SIG-M5 (cell line): ENCODE measurements at places on chromosomes 6 and 20.

DNA sequence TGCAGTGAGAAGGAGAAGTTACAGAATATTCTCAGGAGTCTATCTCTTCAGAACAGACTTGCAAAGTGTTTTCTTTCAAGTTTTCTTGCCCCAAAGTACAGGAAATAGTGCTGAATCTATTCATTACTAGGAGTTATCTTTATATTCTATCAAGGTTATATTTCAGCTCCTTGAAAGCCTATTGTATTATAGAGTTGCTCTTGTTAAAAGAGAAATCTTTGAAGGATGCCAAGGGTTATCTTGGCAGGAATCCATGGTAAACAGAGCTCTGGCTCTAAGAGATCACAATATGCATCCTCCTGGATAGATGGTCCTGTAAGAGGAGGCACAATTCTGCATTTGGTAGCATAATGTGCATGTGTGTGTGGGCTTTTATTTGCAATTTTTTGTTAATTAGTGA, 21.2 kb upstream of the SNRPB2 start:
- DNase-seq: no peak

GRCh38 chr20:39163993-39164392, 201.8 kb downstream of the DHX35 start:
- no peak for DNase-seq

DNA sequence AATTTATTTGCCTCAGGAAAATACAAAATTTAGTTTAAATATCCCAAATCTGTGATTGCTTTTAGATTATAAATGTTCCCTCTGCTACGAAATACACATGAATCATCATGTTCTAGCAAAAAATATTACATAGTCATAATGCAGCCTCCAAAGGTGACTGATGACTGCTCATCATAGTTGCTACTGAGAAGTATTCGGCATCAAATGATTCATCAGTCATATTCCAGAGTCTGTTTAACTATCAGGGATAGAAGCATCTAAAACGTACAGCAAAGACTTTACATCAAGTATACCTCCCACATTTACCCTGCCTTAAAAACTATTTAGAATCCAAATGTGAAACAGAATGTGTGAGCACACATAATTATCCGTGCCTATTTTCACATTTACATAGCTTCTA, 626.0 kb downstream of the CDH26 start:
- no peak for DNase-seq

DNA sequence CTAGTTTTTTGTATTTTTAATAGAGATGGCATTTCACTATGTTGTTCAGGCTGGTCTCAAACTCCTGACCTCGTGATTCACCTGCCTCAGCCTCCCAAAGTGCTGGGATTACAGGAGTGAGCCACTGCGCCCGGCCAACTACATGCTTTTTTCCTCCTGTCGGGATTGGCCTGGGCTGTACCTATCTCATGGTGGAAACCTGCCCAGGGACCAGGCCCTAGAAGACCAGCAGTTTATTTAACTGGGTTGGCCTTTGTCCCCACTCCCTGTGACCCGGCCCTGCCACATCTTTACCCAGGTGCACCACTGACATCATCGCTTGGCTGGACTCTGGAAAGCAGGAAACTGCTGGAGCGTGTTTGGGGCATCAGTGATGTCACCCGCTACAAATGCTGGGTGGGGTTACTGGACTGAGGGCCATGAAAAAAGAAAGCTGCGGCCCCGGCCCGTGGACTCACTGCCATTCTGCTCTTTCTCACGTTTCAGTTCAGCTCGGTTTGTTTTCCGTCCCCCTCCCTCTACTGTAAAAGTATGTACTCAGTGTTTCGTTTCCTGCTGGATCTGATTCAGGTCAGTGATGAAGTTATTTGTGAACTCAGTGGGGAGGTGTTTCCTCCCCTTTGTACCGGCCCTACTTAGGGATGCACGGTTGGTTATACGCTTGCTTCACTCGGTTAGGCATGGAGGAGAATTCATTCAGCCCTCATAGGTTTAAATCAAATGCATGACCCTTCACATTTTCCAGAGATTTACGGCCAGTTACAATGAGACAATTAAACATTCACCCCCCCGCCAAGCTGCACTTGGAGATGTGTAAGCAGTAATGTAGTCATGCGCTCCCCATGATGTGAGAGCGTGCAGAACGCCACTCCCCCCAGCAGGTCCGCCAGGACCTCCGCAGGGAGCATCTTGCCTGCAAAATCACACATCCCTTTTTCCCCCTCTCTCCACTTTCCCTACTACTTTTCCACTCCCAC, 179.3 kb downstream of the MTHFD1L start:
- no peak for DNase-seq

GRCh38 chr20:64047046-64047389, 2.4 kb downstream of the SOX18 start:
- DNase-seq: no peak

GRCh38 chr20:40006168-40006860, 682.7 kb downstream of the MAFB start:
- DNase-seq: no peak

DNA sequence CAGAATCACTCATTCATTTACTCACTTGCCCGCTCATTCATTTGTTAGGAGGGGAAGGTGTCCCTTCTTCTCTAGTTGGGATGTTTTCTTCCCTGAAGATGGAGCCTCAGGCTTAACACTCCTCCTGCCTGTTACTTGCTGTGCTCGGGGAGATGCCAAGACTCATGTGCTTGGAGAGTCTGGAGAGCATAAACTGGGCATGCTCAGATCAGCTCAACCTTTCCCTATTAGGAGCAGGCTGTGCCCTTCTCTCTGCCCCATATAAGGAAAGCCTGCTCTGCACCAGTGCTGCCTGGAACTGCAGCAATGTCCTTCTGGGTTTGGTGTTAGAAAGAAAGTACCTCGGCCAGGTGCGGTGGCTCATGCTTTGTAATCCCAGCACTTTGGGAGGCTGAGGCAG, 18.0 kb upstream of the UBE2V1 start:
- DNase-seq: no peak

DNA sequence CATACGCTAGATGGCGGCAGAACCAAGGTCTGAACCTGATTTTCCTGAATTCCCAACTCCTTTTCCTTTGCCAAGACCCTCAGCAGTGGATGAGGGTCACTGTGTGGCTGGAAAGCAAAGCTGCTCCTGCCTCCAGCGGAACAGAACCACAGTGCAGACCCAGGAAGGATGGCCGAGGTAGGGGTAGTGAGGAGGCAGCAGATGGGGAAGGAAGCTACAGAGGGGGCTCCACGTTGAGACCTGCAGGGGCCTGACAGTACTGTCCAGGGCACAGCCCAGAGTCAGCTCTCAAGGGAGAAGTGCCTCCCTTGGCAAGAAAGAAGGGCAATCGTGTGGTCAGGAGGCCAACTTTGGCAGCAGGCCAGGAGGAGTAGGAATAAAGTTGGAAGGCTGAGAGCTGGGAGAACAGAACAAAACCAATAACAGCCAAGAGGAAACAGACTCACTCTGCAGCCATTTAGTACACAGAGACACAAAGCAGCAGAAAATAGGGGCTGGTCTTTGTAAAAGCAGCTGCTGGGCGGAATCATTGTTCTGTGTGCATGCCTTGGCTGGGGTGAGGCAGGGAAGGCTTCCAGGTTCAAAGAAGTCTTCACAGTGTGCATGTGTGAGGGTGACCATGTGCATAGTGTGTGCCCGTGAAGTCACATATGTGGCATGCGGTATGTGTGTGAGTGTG, 3.1 kb downstream of the GABRR2 start:
- DNase-seq: no peak

- DNase-seq: no peak
Measured at GRCh38 chr20:17169585-17170136, 57.2 kb upstream of the PCSK2 start.

DNA sequence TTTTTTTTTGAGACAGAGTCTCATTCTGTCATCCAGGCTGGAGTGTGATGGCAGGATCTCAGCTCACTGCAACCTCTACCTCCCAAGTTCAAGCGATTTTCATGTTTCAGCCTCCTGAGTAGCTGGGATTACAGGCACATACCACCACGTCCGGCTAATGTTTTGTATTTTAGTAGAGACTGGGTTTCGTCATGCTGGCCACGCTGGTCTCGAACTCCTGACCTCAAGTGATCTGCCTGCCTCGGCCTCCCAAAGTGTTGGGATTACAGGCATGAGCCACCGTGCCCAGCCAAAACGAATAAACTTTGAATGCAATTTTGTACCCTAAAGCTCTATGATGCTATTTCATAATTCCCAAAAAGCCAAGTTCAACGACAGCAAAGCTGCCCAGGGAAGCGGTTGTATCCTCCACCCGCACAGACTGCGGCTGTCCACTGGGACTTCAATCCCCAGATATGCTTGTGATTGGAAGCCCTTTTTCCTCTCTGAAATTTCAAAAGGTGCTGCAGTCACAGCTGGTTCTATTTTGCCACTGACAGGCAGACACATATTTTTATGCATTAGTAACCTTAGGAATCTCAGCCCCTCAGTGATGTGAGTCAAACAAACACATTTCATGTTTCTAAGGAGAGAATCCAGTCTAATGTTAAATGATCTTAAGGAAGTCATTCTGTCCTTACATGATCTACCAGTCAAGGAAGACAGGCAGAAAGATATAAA, 8.7 kb upstream of the RAMACL start:
- DNase-seq: no peak

GRCh38 chr6:127069659-127070279, 48.7 kb upstream of the RSPO3 start:
- DNase-seq: no peak

DNA sequence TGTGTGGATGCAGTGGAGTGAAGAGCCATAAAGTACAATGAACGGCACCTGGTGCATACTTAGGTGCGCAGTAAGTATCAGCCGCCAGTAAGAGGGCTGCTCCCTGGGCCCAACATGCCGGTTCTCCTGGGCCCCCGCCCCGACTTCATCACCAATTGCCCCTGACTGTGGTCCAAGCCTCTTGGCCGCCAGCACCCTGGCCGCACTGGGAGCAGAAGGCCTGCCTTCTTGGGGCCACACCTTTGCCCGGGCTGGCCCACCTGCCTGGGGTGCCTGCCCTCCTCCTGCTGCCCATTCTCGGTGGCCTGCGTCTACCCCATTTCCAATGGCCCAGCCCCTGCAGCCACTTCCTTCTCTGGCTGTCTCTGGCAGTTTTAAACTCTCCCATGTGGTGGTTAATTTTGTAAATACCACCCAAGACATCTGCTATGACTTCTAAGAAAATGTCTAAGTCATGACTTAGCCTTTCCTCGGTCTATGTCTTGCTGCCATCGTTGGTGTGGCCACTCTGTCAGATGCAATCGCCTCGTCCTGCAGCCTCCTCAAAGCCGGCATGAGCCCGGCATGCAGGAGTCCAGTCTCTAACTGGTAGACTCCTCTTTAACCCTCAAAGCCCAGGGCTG, 36.8 kb downstream of the PMEPA1 start:
- DNase-seq: no peak

DNA sequence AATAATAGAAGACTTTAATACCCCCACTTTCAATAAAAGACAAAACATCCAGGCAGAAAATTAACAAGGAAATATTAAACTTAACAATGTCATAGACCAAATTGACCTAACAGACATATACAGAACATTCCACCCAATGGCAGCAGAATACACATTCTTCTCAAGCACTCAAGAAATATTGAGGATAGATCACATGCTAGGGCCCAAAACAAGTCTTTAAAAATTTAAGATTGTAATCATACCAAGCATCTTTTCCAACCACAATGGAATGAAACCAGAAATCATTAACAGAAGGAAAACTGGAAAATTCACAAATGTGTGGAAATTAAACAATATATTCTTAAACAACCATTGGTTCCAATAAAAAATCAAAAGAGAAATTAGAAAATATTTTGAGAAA, 161.0 kb downstream of the COL12A1 start:
- DNase-seq: no peak

- DNase-seq: no peak
Measured at GRCh38 chr6:104003803-104004516, 855.8 kb downstream of the HACE1 start.

GRCh38 chr6:161727083-161727833, 453.4 kb upstream of the AGPAT4 start:
- DNase-seq: no peak

DNA sequence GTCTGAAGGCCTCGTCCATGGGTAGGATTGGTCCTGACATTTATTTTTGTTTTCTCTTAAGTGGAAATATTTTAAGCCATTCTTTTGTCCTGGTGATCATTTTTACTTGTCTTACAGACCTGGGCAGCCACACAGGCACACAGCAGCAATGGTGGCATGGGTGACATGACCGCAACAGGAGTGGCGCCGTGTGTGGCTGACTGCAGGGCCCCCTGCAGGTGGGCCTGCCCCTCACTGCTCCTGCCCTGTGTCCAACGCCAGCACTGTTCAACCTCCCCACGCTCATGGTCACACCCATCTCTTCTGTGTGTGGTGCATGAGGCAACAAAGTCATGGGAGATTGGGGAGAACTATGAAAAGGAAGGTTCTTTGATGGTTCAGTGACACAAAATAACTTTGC, 151.9 kb downstream of the MYLK4 start:
- no peak for DNase-seq

DNA sequence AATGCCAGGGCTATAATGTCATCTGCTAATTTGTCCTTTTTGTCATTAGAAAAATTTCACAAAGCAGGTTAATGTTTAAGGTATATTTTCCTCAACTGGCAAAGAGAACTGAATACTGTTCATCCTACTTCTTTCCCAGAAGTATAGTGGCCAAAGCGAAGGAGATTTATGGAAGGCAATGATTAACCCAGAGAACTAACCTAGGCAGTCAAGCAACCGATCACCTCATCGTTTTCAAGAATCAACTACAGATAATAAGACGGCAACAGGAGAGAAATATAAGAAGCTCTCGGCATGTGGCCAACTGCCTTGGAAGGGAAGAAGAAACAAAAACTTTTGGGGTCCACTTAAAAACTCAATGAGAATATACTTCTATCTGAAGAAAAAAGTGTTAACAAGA, 38.2 kb downstream of the REV3L start:
- DNase-seq: no peak

GRCh38 chr6:160457823-160458222, 109.6 kb downstream of the SLC22A3 start:
- DNase-seq: no peak

DNA sequence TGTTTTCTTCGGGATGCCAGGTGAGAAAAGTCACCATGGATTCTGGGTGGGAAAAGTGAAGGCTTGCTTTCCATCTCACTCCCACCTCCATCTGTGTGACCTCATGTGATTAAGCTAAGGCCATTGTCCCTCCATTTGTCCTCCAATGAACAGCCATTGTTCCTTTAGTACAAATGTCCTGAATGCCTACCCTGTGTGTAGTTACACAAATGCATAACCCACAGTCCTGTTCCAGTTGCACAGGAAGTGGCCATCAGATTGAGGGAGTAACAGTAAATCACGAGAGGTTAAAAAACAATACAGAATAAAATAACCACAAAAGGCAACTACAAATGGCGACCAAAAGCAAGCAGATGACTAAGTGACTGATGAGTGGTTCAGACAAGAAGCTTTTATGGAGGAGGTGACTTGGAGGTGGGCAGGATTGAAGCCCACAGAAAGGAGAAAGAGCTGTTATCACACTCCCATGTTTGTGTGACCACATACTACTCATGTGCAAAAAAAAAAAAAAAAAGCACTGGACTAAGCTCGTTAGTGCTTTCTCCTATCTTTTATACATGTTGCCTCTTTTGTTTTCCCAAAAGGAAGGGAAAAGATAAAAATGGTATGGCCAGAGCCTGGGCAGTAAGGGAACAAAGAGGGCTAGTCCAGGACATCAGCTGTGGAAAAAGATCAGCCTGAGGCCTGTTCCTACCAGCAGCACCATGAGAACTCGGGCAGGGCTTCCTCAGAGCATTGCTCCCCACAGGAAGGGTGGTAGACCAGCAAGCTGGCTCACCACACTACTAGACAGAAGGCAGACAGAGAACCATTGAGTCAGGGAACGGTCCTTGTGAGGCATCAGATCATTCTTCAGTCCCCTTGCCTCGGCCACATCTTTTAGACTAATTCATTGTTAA, 111.0 kb downstream of the TFAP2A start:
- DNase-seq: no peak

- DNase-seq: no peak
Measured at GRCh38 chr6:75689576-75689975, 59.5 kb upstream of the MYO6 start.
